Germinal center (tissue), 1 donor: ENCODE measurements at places on chromosomes 16 and 17.
A peak's percentile ranks its signal among the peaks of the same experiment; 100 is the strongest.

DNA sequence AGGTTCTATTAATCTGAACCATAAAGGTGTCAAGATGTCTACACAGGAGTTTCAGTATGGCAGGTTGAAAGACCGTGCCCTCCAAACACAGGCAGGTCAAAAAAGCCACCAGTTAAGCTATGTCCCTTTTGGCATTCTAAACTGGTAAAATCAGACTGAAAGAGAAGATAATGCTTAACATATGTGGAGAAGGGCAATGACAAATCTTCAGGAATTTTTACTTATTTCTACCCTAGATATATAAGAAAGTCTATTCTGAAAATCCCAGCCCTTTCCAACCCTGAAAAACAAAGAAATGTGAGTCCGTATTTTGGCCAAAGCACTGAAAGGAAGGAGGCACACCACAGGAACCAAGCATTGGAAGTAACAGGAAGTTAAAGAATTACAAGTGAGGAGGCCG is 16.5 kb downstream of the AP1G1 start:
- no peak for DNase-seq

DNA sequence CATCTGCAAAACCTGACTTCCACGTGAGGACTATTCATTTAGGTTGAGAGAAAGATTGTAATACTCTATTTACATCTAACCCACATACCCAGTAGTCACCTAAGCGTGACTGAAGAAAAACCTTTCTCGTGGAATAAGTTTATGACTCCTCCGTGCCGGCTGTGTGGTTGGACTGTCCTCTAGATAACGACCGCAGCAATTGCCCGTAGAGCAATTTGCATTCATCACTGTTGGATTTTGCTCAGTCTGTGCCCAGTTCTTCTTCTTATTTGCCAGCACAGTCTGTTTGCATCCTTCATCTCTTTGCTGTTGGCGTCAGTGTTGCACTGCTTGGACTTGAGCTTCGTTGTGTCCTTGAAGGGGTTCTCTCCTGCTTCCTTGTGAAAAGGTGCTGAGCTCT is 131.3 kb downstream of the CYB561 start:
- no peak for DNase-seq

DNA sequence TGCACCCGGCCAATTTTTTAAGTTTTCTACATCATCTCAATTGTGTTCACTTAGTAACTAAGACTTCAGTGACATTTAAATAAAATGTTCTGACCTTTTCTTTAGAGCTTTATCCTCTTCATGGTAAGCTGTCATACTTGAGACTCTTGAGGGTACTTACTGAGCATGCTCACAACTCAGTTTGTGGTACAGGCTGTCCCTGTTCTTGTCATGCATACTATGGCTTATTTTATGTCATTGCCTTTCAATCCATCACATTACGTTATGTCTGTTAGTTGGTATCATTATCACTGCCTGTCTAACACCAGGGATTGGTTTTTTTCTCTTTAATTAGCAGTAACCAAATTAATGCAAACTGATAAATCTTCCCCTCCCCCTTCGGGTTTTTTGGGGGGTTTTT is 41.9 kb upstream of the RHBDL3 start:
- DNase-seq: peak; percentile 8

GRCh38 chr17:27284811-27285415 is 9.0 kb upstream of the WSB1 start:
- DNase-seq: no peak

- peak; percentile 80 for DNase-seq
Measured at GRCh38 chr17:42773290-42774035, at the start of gene VPS25. VPS25 (plus strand) TSS chr17:42773449; CDS start chr17:42773476, 27 bp downstream.

- no peak for DNase-seq
Measured at GRCh38 chr17:49850772-49851386, 3.0 kb upstream of the TAC4 start.
